ENCODE measurements at places on chromosomes 3 and 15.
A peak's percentile ranks its signal among the peaks of the same experiment; 100 is the strongest.

- no peak for DNase-seq
These were observed 26.5 kb upstream of the P2RY12 start for GRCh38 chr3:151410891-151411559.

DNA sequence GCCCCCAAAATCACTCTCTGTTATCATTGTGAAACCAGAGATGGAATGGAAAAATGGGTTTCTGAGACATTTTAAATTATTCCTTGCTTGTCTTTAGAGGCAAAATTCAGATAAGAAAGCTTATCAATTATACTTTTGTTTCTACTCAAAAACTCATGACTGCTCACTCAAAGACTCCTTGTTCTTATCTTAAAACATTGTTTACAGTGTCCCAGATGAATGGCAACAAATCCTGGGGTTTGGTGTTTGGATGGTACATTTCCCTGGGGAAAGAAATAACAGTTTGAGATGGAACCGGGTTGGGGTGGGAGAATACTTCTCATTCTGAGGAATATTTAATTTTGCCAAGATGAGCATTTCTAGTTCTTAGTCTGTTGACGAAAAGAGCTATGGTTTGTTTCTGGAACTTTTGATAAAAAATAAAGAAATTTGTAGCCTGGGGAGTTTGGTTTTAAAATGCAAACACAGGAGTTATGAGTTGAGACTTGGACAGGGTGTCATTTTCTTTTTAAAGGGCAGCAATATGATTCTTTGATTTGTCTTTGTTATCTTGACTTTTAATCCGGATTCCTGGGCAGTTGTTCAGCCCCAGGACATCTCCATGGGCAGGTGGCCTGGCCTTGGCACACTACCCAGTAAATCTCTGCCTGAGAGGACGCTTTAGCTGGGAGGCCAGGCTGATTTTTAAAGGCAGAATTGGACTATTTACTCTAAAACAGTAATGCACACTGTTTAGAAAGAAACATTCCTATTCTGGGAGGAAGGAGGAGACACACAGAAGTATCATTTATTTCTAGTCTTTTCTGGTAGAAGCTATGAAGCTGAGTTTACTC is 32.4 kb downstream of the BTD start:
- no peak for DNase-seq

DNA sequence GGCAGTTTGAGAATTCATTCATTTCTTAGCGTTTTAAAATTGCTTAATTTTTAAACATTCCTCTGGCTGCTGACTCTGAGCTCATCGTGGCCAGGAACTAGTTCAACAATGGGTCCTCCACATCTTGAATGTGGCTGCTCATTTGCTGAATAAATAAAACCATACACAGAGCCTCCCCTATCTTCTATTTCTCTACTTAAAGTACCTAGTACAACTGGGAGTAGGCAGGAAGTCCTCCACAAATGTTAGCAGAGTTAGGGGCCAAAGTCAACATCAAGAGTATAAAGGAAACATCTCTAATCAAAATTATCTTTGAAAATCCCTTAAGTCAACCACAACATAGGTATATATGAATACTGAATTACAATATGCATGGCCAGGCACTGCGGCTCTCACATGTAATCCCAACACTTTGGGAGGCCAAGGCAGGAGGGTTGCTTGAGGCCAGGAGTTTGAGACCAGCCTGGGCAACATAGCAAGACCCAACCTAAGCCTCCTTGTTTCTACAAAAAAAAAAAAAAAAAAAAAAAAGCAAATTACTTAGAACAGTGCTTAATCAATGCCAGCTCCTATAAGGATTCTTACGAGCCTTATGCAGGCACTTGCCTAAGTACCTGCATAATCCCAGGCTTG is 57.5 kb upstream of the LMOD3 start:
- no peak for DNase-seq

DNA sequence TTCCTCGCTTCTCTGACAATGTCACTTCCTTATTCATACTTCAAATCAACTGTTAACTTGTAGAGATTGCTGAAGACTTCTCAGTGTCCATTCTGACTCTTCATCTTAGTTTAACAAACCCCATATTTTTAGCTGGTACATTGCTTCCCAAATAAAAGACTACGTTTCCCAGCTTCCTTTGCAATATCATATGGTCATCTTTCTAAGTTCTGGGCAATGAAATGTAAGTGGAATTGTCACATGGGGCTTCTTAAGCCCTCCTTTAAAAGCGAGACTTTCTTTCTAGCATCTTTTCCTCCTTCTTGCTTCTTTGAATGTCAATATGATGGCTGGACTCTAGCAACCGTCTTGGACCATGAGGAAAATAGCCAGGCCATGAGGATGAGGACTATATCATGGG is 239.0 kb downstream of the ZNF621 start:
- no peak for DNase-seq

- peak; percentile 78 for DNase-seq
These were observed 2.6 kb downstream of the CCDC9B start for GRCh38 chr15:40338041-40338657.

- DNase-seq, result no peak
These were observed 23.5 kb upstream of the PAQR5 start for GRCh38 chr15:69275074-69275670.

- DNase-seq, result no peak
These were observed 694.1 kb downstream of the FHIT start for GRCh38 chr3:60557122-60557521.

- peak; percentile 25 for DNase-seq
These were observed 78.0 kb upstream of the SLC25A36 start for GRCh38 chr3:140863580-140864009.

GRCh38 chr15:38297623-38298388 is 45.2 kb downstream of the SPRED1 start:
- DNase-seq, result no peak

- no peak for DNase-seq
These were observed 21.2 kb downstream of the GABRA5 start for GRCh38 chr15:26887926-26888666.

DNA sequence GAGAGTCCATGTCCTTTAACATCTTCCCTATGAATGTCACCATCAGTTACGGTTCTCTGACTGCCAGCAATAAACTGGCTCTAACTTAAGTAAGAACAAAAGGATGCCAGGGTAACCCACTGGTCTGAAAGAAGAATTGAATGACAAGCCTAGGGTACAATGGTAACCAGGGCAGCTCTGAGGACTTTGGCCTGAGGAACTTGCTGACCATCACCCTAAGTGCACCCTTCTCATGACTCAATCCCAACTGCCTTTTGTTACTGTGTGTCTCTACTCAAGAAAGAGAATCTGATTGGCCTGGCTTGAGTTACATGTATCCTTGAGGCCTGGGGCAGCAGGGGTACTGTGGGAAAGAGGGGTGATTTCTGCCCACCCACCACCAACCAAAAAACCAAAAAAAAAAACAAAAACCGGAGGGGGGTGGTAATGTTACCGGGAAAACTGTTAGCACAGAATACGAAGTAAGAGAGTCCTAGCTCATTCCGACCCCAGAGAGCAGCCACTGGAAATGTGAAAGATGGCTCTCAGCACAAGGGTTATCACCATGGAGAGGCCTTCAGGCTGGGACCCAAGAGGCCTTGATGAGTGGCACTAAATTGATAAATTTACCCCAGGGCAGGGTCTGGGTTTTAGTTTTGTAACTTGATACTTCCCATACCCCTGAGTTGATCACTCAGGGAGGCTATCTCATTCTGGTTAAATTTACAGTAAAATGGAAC is 9.3 kb upstream of the SLC28A1 start:
- no peak for DNase-seq

DNA sequence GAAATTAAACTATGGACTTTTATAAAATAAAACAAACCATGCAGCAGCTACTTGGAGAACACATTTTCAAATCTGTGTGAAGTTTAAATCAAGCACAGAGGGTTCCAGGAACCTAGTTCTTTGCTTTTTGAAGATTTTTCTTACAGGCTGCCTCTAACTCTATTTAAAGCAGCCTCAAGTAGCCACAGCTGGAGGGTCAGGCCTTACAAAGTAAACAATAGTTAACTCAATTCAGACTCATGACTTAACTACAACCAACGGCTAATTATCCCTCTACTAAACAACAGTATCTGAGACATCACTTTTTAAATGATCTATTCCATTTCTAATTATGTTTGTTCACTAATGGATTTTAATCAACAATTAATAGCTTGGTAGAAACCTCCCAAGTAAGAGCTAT is 9.8 kb downstream of the LRIG1 start:
- DNase-seq, result no peak

DNA sequence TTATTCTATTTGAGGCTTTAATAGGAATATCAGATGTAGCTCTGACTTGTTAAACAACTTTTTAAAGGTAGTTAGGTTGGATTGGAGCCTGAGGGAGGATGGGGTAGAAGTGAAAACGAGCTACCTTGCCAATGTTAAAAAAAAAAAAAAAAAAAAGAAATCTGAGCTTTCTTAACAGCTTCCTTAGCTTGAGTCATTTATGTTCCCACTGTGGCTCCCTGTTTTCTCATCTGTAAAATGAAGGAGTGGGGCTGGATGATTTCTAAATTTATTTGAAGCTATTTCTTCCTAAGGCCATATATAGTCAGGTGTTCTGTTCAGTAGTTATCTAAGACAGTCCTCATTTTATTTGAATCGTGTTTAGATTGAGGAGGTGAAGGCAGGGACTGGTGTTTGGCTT is 105.7 kb downstream of the EDEM1 start:
- no peak for DNase-seq

Measured in GM18507 (cell line).